CD8-positive, alpha-beta T cell (primary cell): ENCODE measurements at places on chromosomes 5 and 9. TPM values are rescaled to one million over a fixed set of nuclear protein-coding genes. Genes with fewer than 3 reads are reported as not detected.

The MARCOL gene
- total RNA-seq, result not detected

The PAEP gene
- not detected for total RNA-seq

- DNase-seq, result no peak
Observed at GRCh38 chr5:125575171-125575890, 828.9 kb upstream of the ZNF608 start.

The STARD4 gene
- total RNA-seq, result 32.4 TPM

The POLK gene
- total RNA-seq, result 6.9 TPM

- DNase-seq, result peak; percentile 76
Observed at GRCh38 chr9:114372921-114373448, 14.8 kb downstream of the AKNA start.

DNA sequence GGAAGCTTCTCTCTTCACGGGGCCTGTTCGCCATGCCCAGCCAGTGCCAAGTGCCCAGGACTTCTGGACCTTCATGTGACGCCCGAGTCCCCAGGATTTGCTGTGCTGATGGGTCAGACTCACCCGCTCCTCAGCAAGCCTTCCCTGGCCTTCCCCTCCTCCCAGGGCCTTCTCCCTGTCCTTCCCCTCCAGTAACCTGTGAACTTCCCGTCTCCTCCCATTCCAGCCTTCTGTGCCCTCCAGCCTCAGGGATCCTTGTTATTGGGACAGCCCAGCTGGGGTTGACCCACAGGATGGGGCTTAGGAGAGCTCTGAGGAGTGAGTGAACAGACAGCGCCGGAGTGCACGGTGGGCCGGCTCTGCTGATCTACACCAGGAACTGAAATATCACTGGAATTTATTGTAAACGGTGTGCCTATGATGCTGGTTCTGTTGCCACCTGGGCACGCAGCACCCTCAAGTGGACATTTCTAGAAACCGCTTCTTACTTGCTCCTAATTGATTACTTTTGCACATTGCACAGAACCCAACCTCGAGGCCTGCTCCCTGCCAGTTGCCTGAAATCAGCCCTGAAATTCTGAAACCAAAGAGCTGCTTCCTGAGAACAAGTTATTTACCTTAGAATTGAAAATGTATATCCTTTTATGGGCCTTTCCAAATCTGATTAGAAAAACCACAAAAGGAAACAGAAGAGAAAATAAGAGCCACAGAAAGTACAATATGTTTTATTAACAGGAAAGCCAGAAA is 1.5 kb downstream of the SPAAR start:
- DNase-seq, result peak; percentile 39

- DNase-seq, result no peak
Observed at GRCh38 chr5:171712616-171713015, 73.0 kb upstream of the SMIM23 start.

DNA sequence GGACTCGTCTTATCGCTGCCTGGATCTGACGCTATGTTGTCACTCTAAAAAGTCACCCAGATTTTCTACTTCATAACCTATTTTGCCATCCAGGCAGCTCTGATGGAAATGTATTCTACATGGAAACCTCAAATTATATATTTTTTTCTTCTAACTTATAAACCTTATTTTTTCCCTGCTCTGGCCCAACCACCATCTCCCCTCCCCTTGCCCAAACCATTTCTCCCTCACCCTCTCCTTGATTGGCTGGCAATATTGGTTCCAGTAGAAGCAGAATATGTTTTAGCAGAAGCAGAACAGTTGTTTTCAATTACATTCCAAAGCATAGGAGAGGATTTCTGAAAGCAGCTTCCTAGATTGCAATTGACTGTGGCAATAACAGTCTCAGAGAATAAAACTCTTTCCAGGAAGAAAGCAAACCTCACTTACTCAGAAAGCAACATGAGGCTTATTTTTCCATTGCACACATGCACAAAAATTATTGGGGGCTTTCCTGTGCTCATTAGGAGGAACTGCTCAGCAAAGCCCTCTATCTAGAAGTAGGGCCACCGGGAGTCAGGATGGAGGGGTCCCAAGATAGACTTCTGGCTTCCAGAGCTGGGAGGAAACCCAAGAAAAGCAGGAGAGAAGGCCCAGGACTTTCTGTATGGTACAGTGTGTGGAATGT is 191.8 kb downstream of the ESM1 start:
- no peak for DNase-seq

The PKD2L2 gene
- not detected for total RNA-seq

The SCAI gene
- 5.7 TPM for total RNA-seq

The ADAMTS2 gene
- not detected for total RNA-seq

The HEMGN gene
- 0.33 TPM for total RNA-seq
